ENCODE measurements at places on chromosomes 2 and 18. TPM values are rescaled to one million over a fixed set of nuclear protein-coding genes. Genes with fewer than 3 reads are reported as not detected.

LGALSL gene
- total RNA-seq = 0.26 TPM

GRCh38 chr2:194166818-194167217, 1490.2 kb upstream of the SLC39A10 start:
- peak; percentile 39 for DNase-seq

DNA sequence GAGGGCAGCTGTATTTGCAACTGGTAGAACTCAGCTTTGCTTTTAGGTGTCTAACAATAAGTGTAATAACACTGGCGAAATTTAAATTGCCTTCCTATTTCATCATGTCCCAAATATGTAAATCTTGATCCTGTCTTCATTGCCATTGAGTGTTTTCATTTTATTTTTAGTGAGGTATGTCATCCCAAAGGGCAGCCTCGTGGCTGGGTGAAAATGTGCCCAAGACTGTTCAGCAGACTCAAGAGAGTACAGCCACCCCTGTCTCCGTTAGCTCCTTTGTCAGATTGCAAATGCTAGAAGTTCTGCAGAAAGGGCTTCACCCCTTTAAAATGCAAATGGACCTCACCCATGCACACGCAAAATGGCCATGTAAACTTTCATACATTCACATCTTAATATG, 278.8 kb downstream of the RND3 start:
- no peak for DNase-seq

UGT1A4 gene
- total RNA-seq = not detected

GRCh38 chr2:131016826-131017741, 76.2 kb downstream of the FAM168B start:
- no peak for DNase-seq

DNA sequence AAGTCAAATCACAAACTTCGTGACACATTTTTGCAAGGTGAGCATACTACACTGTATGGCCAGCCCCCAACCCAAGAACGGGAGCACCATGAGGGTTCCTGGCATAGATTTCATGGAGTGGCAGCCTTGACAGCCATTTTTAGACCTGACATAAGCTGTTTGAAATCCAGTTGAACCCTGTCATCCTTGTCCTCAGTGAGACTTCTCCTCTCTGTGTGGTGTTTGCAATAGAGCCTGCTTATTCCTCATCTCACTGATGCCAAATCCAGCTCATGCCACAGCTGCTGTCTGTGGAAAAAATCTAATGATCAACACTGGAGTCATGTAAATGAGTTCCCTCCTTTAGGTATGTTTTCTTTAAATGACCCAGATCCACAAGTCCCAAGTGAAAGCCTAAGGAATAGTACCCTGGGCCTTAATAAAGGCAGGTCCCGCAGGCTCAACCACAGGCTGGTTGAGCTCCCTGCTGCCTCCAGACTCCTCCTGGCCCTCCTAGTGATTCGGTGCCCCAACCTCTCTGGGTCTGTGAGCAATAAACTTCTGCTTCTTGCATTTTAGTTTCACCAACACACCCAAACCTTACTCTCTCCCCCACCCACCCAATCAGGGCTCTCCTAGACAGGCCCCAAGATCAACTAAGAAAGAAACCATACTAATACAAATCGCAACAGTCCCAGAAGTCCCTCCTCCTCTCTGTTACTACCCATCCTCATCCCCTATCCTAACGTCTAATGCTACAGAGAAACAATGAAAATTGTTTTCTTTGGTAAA, 8.4 kb upstream of the CREG2 start:
- DNase-seq = peak; percentile 65

DNA sequence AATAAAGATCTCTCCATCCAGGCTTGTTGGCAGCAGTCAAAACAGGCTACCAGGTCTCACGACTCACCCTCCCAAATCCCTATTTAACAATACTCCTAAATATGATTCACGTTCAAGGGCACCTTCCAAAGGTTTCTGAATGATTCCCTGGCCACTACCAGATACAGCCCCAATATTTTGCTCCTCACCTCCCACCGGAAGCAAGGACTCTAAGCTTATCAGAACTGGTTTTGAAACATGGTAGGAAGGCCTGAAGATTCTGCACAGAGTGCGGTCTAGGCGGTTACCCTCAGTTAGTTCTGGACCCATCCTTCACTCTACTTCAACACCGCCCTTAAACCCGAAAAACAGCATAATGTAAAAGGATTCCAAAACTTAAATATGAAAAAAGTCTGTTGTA, 5.2 kb downstream of the PPP4R1 start:
- no peak for DNase-seq
